Liver (tissue), 10 donors: ENCODE measurements at places on chromosomes 4 and X.

GRCh38 chr4:11334887-11335286 lies 93.8 kb downstream of the HS3ST1 start:
- DNase-seq = no peak

GRCh38 chrX:63920875-63921274 lies 135.9 kb upstream of the ARHGEF9 start:
- DNase-seq = no peak

DNA sequence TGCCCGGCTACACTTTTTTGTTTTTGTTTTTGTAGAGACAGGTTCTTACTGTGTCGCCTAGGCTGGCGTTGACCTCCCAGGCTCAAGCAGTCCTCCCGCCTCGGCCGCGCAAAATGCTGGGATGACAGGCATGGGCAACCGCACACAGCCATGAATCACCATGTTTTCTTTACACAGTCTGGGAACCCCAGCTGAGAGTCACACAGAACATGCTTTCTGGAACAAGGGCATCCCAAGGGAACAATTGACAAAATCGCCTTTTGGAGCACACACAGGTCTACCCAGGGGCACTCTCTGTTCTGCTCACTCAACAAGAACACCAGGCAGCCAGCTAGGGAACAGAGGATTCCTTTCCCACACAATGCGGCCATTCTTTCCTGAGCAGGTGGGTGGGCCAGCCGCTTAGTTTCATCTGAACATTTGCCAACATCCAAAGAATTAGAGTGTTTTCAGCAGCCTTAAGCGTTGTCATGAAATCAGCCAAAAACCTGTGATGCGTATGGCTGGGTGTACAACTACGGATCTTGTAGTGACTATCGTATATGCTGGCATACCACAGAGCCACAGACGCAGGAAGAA lies 15.7 kb downstream of the PRKX start:
- no peak for DNase-seq

DNA sequence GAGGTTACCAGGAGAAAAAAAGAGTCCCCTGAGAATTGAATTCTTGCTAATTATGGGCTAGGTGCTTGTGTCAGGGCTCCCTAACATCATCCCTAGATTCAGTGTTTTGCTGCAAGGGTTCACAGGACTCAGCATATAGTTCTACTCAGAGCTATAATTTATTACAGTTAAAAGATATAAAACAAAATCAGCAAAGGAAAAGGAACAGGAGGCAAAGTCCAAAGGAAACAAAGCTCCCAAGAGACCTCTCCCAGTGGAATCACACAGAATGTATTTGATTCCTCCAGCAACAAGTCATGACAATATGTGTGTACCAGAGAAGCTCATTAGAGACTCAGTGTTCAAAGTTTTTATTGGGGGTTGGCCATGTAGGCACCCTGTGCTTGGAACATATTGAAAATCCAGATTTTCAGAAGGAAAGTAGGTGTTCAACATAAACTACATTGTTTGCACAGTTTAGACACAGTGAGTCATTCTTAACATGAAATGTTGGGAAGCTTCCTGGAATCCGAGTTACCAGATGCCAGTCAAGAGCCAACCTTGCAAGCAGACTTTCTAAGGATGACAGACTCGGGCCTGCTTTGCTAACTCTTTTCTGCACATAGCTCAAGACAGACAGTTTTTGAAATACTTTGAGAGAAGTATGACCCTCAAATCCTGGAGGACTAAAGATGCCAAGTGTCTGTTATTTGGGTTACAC lies 311.3 kb upstream of the EMCN start:
- DNase-seq = no peak

GRCh38 chr4:766152-766515 lies 59.8 kb downstream of the CPLX1 start:
- DNase-seq = no peak

GRCh38 chrX:24245202-24245601 lies 68.7 kb downstream of the SUPT20HL2 start:
- no peak for DNase-seq

DNA sequence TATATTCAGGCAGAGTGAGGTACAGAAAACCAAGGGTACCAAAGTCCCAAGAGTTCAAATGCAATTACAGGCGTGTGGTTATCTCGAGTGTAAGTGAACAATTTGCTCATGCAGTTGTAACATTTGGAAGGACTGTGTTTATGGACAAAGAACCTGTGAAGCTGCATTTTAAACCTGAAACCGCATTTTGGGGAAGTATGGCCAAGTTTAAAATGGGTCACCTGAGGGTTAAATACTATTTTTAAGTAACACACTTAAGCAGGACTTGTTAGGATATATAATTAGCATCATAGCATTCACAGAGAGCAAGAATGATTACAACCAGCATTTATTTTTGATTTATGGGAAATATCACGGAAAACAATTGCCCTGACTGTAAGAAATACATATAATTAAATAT lies 79.1 kb upstream of the LCORL start:
- no peak for DNase-seq

- no peak for DNase-seq
These were observed 302.9 kb upstream of the GATB start for GRCh38 chr4:152063621-152064240.

DNA sequence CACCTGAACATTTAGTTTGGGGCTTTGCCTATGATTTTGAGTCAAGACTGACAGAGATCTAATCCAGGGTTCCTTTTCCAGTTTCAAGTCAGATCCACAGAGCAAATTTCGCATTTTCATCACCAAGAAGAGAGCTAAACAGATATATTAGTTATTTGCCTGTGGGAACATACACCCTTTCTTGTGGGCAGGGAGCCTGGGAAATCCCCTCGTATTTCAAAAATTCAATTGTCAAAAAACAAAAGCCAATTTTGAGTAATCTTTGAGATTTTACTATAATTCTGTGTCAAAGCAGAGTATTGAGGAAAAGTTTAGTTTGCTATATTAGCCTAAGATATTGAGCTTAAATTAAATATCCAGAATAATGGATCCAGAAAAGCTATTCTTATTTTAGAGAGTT lies 56.6 kb downstream of the AFM start:
- DNase-seq = no peak

DNA sequence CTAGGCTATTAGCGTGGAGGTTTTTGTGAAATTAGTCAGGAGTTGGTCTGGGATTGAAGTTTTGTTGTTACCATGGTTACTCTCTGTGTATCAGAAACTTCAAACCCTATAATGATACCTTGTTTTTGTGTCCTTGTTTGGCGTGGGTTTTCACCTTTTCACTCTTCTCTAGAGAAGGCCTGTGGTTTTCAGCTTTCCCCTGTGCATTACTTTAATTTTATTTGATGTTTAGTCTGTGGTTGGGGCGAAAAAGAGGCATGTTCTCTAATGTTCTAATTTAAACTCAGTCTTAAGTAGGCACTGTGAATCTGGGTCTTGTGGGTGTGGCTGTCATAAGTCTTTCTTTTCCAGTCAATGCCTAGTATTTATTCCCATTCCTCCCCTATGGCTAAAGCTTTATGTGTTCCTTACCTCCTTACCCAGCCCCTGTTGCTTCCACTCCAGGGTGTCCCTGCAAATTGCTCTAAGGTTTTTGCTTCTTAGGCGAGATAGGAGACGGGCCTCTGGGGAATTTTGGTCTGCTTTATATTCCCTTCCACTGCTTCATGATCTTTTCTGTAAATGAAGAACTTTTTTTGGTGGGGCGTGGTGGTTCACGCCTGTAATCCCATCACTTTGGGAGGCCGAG lies 326.3 kb upstream of the ZCCHC13 start:
- no peak for DNase-seq

GRCh38 chrX:10259716-10260115 lies 102.9 kb downstream of the CLCN4 start:
- DNase-seq = no peak

GRCh38 chr4:3655963-3656362 lies 110.2 kb upstream of the ADRA2C start:
- no peak for DNase-seq

GRCh38 chr4:125952631-125953030 lies 637.9 kb downstream of the FAT4 start:
- DNase-seq = no peak

DNA sequence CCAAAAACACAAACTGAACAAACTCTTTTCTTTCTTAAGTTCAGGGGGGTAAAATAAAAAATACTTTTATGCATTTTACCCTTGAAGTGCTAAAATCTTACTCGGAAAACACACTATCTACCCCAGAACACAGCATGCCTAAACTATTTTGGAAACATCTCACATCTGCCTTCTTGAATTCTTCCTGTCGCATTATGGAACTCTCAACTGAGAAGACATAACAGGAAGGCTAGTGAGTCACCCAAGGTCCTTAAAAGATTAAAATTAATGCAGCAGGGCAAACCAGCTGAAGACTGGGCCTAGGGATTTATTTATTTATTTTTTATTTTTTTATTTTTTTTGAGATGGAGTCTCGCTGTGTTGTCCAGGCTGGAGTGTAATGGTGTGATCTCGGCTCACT lies 208.2 kb downstream of the APBB2 start:
- DNase-seq = no peak

- no peak for DNase-seq
These were observed 8.9 kb upstream of the TRIML1 start for GRCh38 chr4:188130355-188130754.

- no peak for DNase-seq
These were observed 22.6 kb downstream of the FGFRL1 start for GRCh38 chr4:1033840-1034551.

DNA sequence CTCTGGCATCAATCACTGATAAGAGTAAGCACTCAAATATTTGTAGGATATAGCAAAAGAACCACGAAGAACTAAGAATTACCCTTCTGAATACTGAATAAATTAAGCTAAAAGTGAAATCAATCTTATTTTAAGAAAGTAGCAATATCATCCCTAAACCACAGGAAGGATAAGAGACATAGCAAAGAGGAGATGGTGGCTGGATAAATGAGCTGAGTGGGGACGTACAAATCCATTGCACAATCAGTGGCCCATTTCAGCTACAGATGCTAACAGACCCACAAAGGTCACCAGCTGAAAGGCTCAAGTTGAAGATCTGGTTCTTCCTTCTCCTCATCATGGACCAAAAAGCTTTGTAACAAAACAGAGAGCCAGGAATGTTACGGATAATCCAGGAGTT lies 77.1 kb downstream of the SLC9A7 start:
- no peak for DNase-seq

DNA sequence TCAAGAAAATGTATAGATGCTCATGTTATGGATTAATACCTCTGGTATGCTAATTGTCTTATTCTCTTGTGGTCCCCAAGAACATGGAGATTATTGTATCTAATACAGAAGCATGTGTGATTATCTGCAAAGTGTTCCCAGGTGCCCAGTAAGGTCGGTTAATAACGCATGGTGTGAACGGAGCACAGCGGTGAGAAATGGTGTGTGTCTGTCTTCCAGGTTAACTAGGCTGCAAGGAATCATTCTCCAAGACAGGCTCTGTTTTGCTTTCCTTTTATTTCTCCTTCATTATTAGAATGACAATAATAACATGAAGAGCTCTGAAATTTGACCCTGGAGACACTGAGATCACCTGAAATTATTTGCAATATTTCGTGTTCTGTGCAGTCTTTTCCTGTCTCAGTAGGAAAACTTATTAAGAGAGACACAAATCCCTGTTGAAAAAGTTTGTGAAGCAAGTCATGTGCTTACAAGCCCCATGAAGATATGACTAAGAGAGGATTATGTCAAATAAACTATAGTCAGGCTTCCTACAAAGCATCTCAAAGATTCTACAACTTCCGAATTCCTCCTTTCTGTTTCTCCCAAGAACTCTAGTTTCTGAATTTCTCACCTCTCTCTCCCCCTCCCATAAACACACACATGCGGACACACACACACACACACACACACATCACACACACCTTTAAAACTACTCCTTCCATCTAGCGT lies 230.9 kb downstream of the HS3ST1 start:
- DNase-seq = no peak

- DNase-seq = no peak
These were observed 203.5 kb downstream of the PRDM5 start for GRCh38 chr4:120718979-120719566.

- no peak for DNase-seq
These were observed 102.0 kb downstream of the SORBS2 start for GRCh38 chr4:185709802-185710486.

GRCh38 chr4:84176016-84176415 lies 323.1 kb downstream of the NKX6-1 start:
- no peak for DNase-seq

GRCh38 chr4:84847978-84848377 lies 118.5 kb downstream of the WDFY3 start:
- DNase-seq = no peak

DNA sequence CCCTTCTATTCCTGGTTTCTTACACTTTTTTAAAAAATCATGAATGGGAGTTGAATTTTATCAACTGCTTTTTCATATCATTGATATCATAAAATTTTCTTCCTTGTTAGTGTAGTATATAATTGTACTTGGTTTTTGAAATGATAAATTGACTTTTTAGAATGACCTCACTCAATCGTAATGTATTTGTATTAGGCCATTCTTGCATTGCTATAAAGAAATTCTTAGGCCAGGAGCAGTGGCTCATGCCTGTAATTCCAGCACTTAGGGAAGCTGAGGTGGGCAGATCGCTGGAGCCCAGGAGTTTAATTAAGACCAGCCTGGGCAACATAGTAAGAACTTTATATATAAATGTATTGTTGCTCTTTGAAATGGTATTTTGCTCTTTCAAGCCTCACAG lies 6.3 kb downstream of the EXOC1 start:
- DNase-seq = no peak

GRCh38 chr4:137430171-137430570 lies 102.1 kb downstream of the PCDH18 start:
- DNase-seq = no peak

- DNase-seq = no peak
These were observed 40.9 kb downstream of the HMX1 start for GRCh38 chr4:8830611-8831200.

GRCh38 chrX:118497180-118497818 lies 1.7 kb downstream of the DOCK11 start:
- no peak for DNase-seq

GRCh38 chr4:56971383-56971782 lies 6.0 kb downstream of the NOA1 start:
- DNase-seq = no peak

DNA sequence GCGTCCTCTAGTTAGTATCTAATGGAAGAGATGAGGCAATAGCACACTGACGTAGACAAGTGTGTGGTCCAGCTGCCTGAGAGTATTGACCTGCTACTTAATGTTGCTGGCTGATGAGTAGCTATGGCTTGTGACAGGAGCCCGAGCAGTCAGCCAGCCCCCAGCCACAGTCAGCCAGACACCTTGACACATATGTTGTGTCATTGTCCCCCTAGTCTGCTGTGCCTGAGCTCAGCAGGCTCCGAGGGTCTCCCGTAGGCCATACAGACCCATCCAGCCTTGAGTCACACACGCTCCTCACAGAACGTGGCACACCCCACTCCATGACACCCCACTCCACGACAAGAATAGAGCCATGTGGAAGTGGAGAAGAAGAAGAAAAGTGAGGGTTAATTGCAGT lies 362.1 kb downstream of the UNC5C start:
- no peak for DNase-seq

GRCh38 chr4:148214529-148215166 lies 227.6 kb downstream of the NR3C2 start:
- no peak for DNase-seq

DNA sequence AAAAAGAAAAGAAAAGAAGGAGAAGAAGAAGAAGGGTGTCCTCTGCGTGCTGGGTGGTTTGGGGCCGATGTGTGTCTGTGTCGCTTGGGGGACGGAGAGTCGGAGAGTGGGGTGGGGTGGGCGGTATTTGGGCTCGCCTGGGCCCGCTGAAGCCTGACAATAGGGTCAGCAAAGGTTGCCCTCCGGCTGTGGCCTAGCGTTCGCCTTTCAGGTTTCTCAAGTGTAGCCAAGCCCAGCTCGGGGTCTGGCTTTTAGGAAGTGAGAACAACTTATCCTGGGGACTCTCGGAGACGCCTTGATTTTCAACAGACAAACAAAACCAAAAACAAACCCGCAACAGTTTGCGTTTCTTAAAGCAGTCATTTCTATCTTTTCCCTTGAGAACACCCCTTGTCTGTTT lies 4.1 kb upstream of the SOX3 start:
- DNase-seq = no peak
